HuH-7.5 (cell line): ENCODE measurements at places on chromosomes 6 and 20.

DNA sequence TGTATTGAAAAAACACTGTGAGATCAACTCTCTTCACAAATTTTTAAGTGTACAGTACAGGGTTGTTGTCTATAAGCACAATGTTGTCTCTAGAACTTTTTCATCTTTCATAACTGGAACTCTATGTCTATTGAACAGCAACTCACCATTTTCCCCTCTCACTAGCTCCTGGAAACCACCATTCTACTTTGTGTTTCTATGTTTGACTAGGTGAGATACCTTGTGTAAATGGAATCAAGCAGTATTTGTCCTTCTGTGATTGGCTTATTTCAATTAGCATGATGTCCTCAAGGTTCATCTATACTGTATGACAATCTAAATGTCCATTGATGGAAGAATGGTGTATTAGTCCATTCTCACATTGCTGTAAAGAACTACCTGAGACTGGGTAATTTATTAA, 210.1 kb upstream of the FUT9 start:
- no peak for DNase-seq

DNA sequence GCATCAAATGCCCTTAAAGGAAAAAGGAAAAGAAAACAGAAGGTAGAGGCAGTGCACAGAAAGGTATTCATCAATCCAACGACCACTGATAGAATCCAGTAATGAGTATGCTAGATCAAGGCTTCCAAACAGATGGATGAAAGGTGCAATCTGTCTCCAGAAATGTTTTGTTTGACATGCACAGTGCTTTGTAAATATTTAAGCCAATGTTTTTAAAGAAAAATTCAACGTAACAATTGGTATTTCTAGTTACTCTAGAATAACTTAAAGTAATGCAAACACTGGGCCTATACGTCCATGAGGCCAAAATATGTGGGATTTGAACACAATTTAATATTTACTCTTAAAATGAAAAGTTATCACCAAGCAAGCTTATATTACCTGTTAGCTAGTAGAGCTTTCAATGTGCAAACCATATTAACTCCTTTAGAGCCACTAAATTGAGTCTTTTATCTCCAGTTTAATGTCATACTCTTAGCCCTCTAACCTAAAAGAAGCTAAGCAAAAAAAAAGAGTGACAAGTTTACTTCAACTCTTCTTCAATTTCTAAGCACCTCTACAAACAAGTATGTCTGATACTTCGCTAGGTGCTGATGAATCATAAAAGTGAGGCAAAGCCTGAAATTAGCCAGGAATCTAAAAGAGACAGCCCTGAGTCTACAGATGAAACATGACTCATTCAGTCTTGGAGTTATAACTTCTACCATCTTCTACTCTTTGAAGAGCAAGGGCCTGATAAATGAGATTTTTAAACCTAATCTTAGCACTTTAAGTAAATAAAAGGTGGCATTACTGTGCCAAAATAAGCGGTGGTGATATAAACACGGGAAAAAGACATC, 169.8 kb downstream of the PTPRK start:
- DNase-seq, result no peak

DNA sequence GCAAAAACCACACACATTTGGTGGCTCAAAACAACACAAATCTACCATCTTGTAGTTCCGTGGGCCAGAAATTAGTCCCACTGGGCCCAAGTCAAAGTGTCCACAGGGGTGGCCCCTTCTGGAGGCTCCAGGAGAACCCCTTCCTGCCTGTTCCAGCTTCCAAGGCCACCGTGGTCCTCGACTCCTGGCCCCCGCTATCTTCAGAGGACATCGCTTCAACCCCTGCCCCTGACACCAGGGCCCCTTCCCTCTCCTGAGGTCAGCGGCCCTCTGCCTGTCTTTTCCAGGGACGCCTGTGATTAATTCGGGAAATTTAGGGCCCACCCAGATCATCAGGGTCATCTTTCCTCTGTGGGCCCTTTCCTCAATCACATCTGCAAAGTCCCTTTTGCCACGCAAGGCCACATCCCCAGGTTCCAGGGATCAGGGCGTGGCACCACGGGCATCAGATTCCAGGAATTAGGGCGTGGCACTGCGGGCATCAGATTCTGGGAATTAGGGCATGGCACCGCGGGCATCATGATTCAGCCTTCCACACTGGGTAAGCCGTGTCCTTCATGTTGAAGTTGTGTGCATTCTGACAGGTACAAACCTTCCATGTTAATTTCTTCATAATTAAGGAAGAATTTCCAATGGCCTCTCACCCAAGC, 59.9 kb upstream of the SMOC2 start:
- no peak for DNase-seq

GRCh38 chr6:109912952-109913351, 65.2 kb upstream of the GPR6 start:
- DNase-seq, result no peak

DNA sequence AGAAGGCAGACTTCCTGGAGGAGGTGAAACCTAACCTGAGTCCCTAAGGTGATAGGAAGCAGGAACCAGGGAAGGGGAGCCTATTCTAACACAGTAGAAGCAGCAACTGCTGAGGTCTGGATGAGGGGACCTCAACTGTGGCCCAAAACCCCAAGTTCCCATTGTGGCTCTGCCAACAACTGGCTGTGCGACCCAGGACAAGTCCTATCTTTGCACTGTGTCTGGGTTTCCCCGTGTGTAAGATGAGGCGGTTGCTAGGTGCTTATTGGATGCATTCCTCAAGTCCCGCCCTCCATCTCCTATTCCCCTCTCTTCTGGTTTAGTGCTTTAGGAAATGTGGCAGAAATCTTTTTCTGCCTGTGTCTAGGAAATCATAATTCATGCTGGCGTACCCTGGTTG, 52.2 kb upstream of the TTPAL start:
- DNase-seq, result no peak

- no peak for DNase-seq
Observed at GRCh38 chr6:2534406-2535042, 216.2 kb downstream of the MYLK4 start.

DNA sequence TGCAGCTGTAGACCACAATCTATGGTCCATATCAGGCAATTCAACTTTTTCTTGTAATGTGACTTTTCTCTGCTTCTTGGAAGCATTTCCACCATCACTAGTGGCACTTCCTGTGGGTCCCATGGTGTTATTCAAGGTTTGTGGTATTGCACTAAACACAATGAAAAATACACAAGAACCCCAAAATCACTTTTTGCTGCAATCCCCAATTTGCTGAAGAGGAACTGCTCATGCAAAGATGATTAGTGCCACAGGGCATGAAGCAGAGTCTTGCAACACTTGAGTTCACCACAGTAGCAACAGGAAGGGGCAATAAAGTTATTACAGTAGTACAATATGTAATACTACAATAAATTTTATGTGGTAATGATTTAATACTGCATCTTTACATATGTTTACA, 16.8 kb upstream of the TAAR1 start:
- DNase-seq, result no peak

DNA sequence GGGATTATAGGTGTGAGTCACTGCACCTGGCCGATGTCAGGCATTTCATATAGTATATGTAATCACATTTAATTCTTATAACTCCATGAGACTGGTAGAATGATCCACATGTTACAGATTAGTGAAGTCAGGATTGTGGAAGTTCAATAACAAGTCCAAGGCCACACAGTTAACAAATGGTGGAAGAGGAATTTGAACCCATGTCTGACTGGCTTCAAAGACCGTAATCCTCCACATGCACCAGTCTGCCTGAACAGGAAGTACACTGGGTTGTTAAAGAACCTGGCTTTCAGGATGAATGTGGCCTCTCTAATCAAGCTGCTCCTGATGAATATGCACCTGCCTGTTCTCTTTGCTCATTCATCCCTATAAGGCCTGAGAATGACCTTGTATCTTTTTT, 122.0 kb upstream of the HDAC2 start:
- DNase-seq, result no peak

DNA sequence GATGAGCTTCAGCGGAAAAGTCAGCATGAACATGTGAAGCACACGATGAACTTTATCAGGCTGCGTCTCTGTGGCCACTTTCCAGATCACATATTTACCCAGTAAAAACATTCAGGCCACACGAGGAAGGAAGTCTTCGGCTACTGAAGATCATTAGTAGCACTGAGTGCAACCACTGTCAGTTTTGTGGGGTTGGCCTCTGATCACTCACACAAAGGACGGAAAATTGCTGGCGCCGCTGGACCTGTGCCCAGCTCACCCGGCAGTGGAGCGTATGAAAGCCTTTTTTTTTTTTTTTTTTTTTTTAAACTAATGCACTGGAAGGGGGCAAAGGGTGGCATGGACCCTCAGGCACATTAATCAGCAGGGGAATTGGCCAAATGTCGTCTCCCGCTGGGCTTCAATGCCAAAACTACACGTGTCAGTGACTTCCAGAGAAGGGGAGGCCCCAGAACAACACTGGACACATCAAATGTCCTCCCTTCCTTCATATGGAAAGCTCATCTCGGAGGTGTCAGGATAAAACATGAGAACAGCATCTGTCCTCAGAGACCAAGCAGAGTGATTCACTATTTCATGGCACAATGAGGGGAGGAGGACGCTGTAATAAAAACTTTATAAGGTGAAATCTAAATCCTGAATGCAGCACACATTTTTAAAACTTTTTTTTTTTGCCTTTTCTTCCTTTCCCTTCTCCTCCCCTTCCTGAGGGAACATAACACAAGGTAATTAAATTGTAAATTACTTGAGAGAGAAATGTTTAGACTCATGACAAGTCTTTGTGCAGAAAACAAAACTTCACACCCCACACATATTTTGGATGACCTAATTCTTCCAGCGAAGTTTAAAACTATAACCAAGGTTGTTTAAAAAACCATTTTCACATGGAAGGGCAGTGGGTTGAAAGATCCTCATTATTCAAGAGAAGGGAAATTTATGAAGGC, 223.4 kb downstream of the FOXC1 start:
- no peak for DNase-seq

GRCh38 chr6:56890683-56891429, 64.1 kb upstream of the BEND6 start:
- DNase-seq, result no peak

DNA sequence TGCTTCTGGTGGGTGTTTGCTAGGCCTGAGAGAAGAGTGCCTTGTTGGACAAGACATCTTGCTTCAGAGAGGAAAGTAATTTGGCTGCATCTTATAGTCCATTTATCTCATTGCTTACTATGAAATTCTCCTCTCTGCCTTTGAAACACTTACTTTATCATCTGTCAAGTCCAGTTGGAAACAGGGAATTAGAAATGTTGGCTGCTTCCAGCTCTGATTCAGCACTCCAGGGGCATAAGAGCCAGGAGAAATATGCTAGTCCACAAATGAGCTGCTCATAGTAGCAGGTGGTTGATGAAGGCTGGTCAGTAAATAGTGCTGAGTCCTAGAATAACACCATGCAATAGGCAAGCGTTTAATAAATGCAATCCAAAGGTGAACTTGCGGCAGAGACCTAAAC, 227.1 kb downstream of the SLC35F1 start:
- DNase-seq, result no peak

DNA sequence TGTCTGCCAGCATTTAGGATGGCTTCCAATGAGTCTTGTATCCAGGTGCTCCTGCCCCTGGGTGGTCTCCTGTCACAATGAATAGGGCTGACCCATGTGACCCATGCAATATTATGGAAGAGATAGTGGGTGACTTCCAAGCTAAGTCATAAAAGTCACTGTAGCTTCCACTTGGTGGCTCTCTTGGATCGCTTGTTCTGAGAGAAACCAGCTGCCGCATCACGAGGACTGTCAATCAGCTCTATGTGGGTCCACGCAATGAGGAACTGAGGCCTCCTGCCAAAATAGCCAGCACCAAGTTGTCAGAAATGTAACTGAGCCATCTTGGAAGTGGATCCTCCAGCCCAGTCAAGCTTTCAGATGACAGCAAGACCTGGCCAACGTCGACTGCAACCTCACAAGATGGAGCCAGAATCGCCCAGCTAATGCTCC, 14.9 kb upstream of the MATN4 start:
- peak; percentile 61 for DNase-seq

DNA sequence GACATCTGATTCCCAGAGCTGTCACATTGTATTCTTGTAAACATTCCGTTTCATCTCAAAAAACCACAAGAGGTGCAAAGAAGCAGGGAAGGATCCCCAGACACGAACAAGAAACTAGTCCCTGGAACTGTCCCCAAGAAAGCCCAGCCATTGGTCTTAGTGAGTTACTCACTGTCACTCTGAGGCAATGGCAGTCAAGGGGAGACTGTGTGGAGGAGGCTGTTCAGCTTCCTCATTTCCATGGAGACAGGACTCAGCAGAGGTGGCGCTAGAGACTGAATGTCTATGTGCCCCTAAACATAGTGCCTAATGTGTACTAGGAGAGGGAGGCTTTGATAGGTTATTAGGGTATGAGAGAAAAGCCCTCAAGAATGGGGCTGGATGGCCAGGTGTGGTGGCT, 11.1 kb downstream of the ULBP1 start:
- DNase-seq, result no peak

- no peak for DNase-seq
Observed at GRCh38 chr6:138455746-138456400, 43.4 kb downstream of the NHSL1 start.

- no peak for DNase-seq
Observed at GRCh38 chr6:22145376-22145775, 151.5 kb downstream of the PRL start.
